ENCODE measurements at places on chromosomes 4 and X.
A peak's percentile ranks its signal among the peaks of the same experiment; 100 is the strongest.

GRCh38 chrX:47662144-47662657 lies 3.2 kb upstream of the UXT start:
- no peak for DNase-seq

DNA sequence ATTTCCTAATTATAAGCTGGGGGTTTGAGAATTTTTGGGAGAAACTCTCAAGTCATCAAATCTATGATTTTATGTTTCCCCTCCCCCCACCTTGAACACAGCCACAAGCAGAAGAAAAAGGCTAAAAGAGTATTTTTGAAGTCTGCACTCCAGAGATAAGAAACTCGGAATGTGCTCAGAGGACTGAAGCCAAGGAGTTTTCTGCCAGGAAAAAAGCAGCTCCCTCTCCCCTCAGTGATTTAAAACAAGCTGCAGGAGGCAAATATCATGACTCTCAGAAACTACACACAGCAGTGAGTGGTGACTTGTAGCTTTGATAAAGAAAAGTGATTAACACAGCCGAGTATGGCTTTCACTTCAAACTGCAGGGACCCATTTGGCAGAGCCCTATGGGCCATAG lies 800.2 kb upstream of the FTHL17 start:
- no peak for DNase-seq

GRCh38 chrX:65705439-65705838 lies 38.0 kb downstream of the MSN start:
- DNase-seq: no peak

DNA sequence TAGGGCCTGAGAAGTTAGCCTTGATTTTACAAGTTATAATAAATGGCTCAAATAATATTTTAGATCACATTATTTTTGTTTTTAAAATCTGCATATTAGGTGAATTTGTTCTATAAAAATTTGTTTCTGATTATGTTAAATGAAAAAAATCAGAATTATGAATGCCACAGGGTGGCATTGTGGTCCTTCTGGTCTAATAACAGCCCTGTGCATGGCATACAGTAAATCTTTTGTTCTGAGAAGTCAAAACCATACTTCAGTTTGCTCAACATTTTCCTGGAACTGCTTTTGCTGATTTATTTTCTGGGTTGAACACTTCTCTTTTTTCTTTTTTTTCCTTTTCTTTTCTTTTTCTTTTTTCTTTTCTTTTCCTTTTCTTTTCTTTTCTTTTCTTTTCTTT lies 101.0 kb upstream of the UBQLN2 start:
- peak; percentile 18 for DNase-seq

DNA sequence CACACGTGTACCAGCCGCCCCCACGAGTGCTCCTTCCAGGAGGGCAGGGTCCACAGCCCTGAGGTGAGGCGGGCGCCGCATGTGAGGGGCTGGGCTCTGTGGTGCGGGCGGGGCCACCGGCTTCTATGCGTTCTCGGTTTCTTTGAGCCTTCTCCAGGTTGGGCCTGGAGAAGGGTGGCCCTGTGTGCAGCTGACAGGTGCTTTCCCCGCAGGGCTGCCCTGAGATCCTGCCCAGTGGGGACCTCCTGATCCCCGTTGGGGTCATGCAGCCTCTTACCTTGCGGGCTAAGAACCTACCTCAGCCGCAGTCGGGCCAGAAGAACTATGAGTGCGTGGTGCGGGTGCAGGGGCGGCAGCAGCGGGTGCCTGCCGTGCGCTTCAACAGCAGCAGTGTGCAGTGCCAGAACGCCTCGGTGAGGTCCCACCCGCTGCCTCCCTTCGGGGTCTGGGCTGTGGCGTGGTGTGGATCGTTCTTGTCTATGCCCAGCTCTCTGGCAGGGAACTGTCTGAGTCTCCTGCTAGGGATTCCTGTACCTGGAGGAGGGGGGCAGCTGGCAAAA lies 6.8 kb downstream of the PLXNA3 start:
- DNase-seq: no peak

- DNase-seq: peak; percentile 67
Measured at GRCh38 chrX:110146521-110146920, 143.6 kb downstream of the TMEM164 start.

GRCh38 chr4:147854154-147854553 lies 122.3 kb downstream of the ARHGAP10 start:
- no peak for DNase-seq

GRCh38 chr4:106868381-106869035 lies 167.6 kb downstream of the DKK2 start:
- no peak for DNase-seq

GRCh38 chr4:78565971-78566372 lies 14.4 kb downstream of the ANXA3 start:
- no peak for DNase-seq

DNA sequence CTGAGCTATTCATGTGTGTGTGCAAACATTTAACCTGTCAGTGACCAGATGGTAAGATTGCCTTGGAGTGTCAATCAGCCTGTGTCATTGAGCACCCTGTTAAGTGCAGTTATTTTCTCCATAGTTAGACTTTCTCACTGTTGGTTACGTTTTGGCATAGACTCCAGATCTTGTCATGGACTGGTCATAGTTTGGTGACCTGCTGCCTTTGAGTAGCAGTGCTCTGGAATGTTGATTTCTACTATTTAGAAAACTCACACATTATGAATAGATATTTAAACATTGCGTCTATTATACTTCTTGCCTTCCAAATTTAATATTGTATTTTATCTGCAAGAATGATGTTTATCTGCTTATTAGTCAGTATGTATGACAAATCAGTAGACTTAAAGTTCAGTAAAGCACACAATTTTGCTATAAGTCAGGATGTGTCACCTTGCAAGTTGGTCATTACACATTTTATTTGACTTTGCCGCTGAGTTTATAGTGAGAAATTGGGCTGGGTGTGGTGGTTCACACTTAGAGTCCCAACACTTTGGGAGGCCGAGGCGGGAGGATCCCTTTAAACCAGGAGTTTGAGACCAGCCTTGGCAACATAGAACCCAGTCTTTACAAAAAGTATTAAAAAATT lies 42.4 kb downstream of the KIAA0232 start:
- DNase-seq: no peak

DNA sequence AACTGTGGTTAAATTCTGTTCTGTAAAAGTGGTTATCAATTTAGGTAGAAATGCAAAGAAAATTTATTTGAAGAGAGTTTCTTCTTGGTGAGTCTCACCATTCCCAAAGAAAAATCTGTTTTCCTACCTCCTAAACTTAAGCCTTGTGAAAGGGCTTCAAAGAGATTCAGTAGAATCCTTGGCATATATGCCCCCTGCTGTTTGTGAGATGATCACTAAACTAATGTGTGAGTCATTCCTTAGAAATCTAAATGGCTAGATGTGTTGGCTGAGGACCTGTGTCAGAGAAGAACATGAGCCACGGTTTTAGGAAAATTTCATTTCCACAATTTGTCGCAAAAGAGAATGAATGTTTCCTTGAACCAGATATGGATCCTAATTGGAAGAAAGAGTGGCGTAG lies 260.9 kb downstream of the SLC7A11 start:
- no peak for DNase-seq

- no peak for DNase-seq
Measured at GRCh38 chr4:164224871-164225270, 529.1 kb upstream of the SMIM31 start.

GRCh38 chr4:165131247-165131832 lies 18.7 kb upstream of the TMEM192 start:
- peak; percentile 87 for DNase-seq

DNA sequence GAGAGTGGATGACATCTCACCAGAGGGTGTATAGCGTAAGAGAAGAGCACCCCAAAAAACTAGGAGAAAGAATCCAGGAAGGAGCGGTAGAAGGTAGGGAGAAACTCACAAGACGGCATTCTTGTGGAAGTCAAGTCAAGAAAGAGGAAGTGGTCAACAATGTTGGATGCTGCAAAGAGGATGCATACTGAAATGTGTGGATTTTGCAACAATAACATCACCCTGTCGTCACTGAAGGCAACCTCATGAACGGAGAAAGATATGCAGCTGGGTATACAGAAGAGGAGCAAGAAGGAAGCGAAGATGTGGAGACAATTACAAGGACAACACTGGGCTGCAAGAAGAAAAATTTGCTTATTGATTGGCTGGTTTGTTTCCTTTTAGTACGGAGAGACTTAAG lies 11.4 kb upstream of the TAPT1 start:
- DNase-seq: no peak

DNA sequence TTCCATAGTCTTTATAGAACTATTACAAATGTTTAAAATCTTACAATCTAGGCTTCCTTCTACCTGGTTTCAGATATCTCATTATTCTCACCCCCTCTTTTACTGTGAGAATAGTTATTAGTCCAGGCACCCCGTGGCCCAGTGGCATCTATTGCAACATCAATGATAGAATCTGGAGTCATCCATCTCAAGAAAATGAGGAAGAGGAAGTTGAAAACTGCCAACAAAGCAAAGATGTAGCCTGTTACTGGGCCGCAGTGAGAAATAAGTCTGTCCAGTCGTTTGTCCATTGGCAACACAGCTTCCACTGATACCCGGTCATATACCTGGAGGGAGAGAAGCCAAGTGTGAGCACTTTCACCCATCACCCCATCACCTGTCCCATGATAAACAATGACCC lies 6.0 kb upstream of the ASB11 start:
- DNase-seq: peak; percentile 15

GRCh38 chr4:85557016-85557901 lies 82.3 kb downstream of the ARHGAP24 start:
- no peak for DNase-seq

DNA sequence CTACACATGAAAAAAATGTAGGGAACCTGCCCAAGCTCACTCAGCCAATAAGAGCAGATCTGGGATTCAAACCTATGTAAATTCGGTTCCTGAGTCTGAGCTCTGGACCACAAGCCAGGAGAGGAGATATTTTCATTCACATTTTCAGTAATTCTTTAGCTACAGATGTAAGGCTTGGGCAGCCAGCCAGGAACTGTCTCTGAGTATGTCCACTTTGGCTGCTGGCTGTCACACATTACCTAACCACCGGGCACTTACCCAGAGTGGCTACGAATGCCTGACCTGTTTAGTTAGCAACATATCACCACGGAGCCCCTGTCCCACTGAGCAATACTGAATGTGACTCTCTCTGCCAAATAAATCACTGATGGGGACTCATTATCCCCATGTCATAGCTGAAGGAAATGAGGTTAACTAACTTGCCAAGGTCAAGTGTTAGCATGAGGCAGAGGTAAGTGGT lies 15.3 kb downstream of the USP46 start:
- DNase-seq: no peak

Data from midbrain (tissue), 1 donor.